ENCODE measurements at places on chromosomes 4 and X. TPM values are rescaled to one million over a fixed set of nuclear protein-coding genes. Genes with fewer than 3 reads are reported as not detected.

DNA sequence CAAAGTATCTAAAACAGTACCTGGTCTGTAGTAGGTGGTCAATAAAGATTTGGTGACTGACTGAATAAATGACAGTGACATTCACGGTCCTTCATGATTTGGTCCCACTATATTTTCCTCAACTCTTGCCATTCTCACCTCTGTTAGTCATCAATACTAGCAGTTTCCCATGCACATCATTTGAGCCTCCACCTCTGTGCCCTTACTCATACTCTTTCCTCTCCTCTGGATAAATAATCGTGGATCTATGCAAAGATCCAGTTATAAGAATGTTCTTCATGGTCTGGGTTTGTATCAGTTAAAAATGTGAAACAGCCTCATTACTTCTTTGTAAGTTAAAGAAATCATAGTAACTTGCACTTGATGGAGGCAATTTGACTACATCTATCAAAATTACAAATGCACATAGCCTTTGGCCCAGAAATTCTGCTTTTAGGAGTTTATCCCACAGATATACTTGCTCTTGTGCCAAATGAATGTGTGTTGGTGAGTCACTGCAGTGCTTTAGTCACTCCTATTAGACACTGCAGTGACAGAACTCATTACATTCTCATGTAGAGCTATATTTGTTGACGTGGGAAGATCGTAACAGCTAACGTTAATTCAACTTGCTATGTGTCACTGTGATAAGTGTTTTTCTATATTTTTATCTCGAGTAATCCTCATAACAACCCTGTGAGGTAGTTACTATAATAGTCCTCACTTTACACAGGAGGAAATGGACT is 121.9 kb upstream of the SMIM10 start:
- no peak for DNase-seq

DNA sequence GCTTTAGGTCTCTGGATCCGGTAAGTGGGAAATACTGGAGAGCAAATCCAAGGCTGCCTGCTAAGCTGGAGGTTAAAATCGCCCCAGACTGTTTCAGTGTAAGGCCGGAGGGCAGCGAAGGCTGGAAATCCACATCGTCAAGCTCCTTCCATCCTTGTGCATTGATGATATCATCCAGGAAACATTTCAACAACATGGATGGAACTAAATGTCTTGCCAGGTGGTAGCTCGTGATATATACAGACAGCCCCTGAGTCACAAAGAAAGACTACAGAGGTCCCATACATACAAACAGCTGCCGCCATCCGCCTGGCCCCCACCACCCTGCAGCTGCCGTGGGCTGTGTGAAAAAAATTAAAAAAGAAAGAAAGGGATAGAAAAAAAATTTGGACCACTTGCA is 148.9 kb upstream of the RBPJ start:
- DNase-seq: no peak

GRCh38 chr4:159227378-159227777 is 124.5 kb downstream of the RAPGEF2 start:
- no peak for DNase-seq

DNA sequence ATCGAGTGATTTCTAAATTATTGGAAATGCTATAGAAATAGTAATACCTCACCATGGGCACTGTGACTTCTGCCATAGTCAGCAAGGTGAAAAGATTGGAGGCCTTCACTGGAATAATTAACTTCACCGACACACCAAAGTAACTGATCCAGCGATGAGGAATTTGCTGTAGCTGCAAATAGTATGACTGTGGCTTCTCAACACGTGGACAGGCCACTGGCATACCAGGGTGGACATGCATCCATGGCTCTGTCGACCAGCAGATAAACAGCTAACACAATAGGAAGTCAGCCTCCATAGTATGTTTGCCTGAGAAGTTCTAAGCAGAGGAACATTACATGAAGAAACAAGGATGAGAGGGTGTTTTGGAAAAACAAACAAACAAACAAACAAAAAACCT is 10.9 kb upstream of the FAT4 start:
- DNase-seq: no peak

DNA sequence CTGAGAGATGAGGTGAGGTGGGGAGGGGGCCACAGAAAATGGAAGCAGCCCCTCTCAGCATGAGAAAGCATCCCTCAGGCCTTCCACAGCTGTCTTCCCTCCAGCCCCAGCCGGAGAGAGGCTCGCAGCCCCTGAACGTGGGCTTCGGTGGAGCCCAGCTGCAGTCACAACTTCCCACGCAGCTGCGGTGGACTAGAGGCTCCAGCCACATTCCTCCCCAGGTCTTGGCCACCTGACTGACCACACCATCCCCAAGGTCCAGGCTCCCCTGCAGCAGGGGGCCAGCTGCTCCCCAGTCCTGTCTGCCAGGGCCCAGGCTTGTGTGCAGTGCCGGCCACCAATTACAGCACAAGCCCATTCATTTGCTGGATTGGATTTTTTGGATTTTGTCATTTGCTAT is 212.3 kb upstream of the BCOR start:
- DNase-seq: no peak

GRCh38 chr4:101187841-101188240 is 159.5 kb downstream of the PPP3CA start:
- DNase-seq: no peak

GRCh38 chr4:148495463-148495862 is 53.2 kb upstream of the NR3C2 start:
- no peak for DNase-seq

DNA sequence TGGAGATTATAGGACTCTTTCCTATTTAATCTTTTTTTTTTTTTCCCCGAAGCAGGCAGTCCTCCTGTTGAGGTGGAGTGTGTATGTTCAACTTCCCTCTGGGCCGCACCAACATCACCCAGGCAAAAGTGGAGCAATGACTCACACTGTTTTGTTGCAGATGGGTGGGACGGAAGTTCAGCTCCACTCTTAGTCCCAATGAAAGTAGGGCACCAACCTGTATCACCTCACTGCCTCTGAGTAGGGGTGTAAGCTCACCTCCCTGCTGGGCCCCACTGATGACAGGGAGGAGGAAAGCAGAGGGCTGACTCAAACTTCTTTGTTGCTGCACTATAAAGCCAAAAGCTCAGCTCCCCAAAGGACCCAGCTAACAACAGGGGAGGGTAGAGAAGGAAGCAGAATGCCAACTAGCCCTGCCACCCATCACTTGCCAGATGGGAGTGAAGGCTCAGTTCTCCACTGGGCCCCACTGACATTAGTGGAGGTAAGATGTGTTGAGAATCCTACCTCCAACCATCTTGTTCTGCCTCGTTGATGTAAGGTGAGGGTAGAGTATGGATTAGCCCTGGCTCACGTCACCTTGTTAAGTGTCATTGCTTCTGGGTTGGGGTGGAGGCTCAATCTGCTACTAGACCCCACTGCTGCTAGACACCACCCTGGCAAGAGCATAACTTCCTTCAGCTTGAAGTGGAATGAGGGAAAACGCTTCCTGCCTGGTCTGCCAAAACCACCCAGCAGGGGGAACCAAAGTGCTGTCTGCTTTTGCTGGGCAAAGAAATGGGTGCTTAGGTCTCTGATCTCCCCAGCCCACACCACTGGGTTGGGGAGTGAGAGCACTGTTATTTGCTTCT is 14.1 kb downstream of the RPS6KA3 start:
- peak; percentile 57 for DNase-seq

DNA sequence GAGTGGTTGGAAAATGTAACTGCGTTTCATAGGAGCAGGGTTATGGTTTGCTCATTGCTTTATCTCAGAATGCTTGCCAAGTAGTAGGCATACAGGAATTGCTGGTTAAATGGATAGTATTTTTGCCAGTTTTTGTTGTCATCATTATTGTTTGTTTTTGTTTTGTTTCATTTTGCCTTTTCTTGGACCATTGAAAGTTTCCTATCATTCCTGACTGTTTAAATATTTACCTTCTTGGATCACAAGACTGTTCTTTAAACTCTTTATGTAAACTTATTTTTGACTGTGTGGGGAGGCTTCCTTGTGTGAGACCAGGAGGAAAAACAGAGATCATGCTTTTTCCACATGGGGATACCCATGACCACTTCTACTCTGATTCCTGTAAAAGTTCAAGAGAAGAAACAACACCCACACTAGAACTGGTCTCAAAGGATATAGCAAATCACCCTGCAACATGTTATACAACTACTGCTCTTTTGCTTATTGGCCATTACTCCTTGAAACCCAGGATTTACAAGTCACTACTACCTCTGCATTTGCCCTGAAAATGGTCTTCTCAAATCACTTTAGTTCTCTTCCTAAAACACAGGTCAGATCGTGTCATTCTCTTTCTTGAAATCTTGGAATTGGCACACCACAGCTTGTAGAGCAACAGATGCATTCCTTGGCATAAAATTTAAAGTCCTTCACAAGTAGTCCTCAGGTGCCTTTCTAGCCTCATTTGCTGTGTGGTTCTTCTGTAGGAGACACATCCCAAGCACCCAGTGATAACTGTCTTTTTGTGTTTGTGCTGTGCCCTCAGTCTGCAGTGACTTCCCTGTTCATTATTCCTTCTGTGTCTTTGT is 51.3 kb downstream of the FNIP2 start:
- DNase-seq: no peak

GRCh38 chrX:130915302-130915701 is 12.3 kb upstream of the ENOX2 start:
- DNase-seq: no peak

DNA sequence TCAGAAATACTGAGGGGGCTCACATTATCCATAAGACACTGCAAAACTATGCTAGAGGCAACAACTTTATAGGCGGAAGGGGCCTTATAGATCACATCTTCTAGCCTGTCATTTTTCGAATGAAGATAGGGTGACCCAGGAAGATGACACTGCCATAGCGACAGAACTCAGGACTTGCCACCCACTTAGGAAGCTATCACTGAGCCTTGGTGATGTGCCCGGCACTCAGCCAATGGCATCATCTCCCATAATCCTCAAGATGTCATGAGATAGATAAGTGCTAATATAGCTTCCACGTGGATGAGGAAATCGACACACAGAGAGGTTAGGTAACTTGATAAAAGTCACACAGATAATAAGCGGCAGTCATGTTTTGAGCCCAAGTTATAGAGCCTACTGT is 346.6 kb downstream of the DHX15 start:
- DNase-seq: no peak

- no peak for DNase-seq
Observed at GRCh38 chr4:164799410-164799809, 45.5 kb downstream of the SMIM31 start.

GRCh38 chrX:27251369-27251768 is 211.8 kb downstream of the PPP4R3C start:
- no peak for DNase-seq

GRCh38 chrX:35439692-35440091 is 358.4 kb upstream of the MAGEB16 start:
- DNase-seq: no peak

GRCh38 chrX:37047776-37048175 is 39.6 kb downstream of the FAM47C start:
- DNase-seq: no peak

DNA sequence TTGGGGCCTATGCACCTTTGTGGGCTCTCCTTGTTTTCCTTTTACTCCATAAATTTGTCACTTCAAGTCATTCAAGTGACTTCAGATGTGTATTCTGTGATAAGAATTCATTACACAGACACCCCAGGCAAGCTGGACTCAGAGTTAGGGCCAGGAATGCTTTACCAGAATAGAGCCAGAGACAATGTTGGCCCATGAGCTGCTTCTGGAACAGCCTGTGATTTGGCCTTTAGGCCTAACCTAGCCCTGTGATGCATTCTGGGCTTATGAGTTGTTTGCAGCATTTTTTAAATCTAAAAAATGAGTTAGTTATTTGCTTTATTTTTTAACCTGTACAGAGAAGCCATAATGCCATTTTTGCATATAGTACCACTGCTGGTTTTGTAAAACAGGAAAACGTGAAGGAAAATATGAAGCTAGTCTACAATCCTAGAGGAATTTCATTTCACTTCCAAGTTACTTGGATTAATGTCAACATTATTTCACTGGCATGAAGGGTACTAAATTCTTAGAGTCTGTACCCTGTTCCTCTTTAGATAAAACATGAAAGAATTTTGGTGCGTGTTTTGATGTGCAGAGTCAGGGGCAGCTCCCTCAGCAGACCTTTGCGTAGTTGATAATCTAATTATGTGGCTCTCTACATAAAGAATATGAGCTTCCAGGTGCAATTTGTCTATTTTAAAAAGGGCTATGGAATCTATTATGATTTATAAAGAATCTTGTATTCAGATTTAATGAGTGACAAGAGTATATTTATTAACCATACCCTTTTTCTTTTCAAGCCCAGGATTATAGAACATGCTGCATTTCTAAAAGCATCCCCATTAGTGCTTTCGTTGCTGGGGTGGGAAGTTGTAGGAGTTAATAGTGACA is 84.7 kb downstream of the ARHGAP10 start:
- peak; percentile 77 for DNase-seq

GRCh38 chr4:91826186-91826585 is 477.6 kb upstream of the GRID2 start:
- no peak for DNase-seq

GRCh38 chr4:112119353-112119783 is 25.9 kb upstream of the FAM241A start:
- no peak for DNase-seq

DNA sequence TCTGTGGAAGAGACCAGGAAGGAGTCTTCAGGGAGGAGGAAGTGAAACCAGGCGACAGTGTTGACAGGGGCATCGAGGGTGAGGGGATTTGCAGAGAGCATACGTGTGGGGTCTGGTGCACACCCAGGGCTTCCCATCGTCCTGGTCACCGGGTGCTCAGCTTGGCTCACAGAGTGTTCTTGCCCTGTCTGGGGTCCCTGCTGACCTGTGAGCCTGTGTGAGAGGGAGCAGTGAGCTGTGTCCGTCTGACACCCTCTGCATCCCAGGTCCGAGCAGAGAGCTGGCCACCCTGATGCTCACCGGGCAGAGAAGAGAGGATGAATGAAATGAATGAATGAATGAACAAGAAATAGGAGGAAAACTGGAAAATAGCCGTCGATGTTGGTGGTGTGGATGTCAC is 46.5 kb downstream of the CPZ start:
- no peak for DNase-seq

- DNase-seq: no peak
Observed at GRCh38 chr4:5079581-5079980, 28.3 kb downstream of the STK32B start.

The ERCC6L gene
- polyA plus RNA-seq: 1.0 TPM

The AKAP17A gene
- 39.7 TPM for polyA plus RNA-seq

The CNGA1 gene
- 0.28 TPM for polyA plus RNA-seq

The BDH2 gene
- polyA plus RNA-seq: 41.2 TPM

The ANOS1 gene
- 12.3 TPM for polyA plus RNA-seq

The ATOH1 gene
- polyA plus RNA-seq: not detected

The VCX gene
- polyA plus RNA-seq: 28.4 TPM

The GAB3 gene
- polyA plus RNA-seq: 9.1 TPM

The RAB41 gene
- polyA plus RNA-seq: 5.1 TPM

The CCDC160 gene
- 0.41 TPM for polyA plus RNA-seq

The AADAT gene
- polyA plus RNA-seq: 9.3 TPM

The NSUN7 gene
- 41.1 TPM for polyA plus RNA-seq

Data from testis (tissue), 5 donors.